NCI-H2081 treated with DMSO at 0.1 percent for 48 hours (cell line): ENCODE measurements at places on chromosomes 5 and 9.

DNA sequence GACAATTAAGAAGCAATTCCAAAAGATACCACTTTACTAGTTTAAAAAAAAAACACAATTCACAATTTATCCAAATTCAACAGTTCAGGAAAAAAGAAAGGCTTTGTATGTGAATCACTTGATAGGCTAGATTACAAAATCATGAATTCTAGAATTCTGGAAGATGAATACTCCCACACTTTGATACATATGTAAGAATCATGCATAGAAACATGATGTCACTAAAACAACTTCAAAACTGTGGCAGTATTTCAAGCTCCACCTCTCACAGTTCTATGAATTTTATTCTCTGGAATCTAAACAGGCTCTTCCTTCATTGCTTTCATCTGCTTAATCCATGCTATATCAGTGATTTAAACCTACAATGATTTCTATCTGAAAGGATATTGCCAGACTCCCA lies 51.0 kb downstream of the GNAQ start:
- no peak for DNase-seq

GRCh38 chr5:115267617-115268016 lies 4.9 kb upstream of the PGGT1B start:
- no peak for DNase-seq

DNA sequence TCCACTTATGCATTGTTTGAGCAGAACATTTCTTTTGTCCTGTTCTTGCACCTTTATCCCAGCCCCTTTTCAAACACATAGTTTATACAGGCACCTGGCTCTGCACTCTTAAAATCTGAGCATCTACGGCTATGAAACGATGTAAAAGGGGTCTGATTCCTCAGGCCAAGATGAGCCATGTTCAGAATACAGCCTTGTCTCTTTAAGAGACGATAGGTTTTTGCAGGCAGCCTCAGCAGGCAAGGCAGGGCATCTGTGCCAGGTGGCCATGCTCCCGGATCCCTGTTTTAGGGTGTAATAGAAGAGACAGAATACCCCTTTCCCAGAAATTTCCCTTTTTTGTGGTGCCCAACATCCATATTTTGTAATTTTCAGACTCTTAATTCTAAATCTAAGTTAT lies 89.1 kb upstream of the NFIB start:
- no peak for DNase-seq

GRCh38 chr5:10307206-10308148 lies at the start of gene CMBL:
TSS of gene CMBL (minus strand) at chr5:10307902. CDS start at chr5:10290762, 17,140 bp downstream.
- peak; percentile 57 for DNase-seq

GRCh38 chr5:169063316-169063953 lies 237.5 kb downstream of the SLIT3 start:
- DNase-seq, result no peak

GRCh38 chr5:56169281-56169680 lies 63.8 kb downstream of the ANKRD55 start:
- no peak for DNase-seq

DNA sequence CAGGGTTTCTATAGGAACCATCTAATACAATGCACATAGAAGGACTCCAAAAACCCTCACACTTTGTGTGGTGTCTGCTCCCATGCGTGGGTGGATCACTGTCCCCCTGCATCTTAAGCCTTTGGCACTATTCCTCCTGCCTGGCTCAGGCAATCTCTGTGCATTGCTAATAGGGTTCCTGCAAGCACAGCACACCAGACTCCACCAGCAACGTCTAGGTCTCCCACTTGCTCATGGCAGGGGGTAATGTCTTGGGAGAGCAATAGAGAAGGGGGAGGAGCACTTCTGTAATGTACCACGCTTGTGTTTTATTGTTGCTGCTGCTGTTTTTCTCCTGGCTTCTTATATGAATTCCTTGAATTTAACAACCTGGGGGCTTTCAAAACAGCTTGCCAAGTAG lies 182.6 kb upstream of the GLRA1 start:
- DNase-seq, result no peak

DNA sequence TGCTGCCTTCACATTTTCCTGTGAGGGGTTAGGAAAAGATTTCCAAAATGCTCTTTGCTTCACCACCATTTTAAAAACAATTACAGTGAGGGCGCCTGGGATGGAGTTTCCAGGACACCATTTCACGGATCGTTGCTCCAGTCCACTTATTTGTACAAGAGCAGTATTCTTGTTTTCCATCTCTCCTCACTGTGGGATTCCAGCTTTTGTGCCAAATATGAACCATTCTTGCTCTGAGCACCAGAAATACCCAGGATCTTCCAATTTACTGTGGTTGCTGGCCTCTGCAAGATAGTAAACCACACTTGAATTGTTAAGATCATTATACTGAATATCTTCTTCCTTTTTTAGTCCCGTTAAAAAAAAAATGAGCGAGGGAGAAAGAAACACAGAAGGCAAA lies 899.5 kb downstream of the TLE1 start:
- no peak for DNase-seq

DNA sequence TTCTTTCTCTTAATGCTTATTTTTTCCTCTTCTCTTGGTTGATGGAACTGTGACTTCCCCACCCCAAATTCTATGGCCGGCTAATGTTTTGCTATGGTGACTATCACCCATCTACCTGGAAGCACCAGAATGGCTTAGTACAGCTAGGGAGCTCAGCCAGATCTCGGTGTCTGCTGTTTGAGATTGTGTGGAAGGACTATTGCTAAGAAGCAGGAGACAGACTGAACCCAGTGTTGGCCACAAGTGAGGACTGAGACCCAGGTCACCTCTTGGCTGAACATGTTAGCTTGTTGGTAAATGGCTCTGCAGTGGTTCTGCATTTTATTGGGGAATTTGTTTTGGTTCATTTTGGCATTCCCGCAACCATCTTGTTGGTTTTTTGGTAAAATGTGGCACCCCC lies 2.7 kb downstream of the PRRC2B start:
- DNase-seq, result no peak

GRCh38 chr9:129544761-129545160 lies 76.1 kb downstream of the C9orf50 start:
- no peak for DNase-seq

DNA sequence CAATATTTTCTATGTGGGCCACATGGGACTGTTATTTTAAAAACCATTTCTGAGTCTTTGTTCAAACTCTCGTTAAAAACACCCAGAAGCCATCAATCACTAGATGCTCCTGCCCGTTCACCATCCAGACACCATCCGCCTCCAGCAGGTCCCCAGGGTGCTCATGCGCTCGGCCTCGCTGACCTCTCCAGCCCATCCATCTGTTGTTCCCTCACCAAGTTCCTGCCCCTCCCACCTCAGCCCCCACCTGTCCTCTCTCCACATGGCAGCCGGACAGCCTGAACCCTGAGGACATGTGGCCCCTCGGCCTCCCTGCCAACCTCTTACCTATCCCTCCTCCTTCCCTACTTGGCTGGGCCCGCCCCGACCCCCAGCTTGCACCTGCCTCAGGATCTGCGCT lies 31.6 kb downstream of the NSUN2 start:
- DNase-seq, result no peak

- DNase-seq, result no peak
These were observed 34.5 kb upstream of the COL5A1 start for GRCh38 chr9:134606951-134607731.

DNA sequence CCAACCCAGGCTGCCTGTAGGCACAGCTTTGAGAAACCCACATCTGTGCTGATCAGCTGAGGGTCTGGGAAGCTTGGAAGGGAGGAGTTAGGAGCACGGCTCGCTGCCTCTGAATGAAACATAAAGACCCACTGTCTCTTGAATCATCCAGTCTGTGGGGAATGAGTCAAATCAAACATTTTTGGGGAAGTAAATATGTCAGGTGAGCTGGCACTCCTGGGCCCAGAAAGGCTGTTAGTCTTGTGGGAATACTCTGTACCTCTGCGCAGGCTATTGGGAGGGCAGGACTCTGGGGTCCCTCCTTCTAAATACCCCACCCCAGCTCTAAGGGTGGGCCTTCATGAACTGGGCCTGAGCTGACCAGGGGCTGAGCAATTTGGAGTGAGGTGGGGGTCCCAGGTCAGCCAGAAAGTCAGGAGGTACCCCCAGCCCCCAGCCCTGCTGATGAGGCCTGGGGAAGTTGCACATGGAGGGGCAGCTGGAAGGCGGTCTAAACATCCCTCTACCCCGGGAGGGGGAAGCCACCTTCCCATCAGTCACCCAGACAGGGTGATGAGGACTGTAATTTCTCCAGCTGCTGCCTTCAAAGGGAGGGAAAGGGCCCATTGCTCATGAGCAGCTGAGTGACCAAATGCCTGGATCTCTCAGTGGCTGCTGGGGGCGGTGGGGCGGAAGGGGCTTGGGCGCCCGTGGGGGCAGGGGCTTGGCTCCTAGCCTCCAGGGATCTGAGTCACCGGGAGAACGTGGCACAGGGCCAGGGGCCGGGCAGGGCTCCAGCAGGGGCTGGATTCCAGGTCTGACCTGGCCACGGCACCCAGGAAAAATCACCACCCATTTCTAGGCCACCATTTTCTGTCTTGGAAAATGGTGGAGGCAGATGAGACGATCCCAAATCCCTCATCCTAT lies 10.8 kb downstream of the FIBCD1 start:
- DNase-seq, result peak; percentile 52

DNA sequence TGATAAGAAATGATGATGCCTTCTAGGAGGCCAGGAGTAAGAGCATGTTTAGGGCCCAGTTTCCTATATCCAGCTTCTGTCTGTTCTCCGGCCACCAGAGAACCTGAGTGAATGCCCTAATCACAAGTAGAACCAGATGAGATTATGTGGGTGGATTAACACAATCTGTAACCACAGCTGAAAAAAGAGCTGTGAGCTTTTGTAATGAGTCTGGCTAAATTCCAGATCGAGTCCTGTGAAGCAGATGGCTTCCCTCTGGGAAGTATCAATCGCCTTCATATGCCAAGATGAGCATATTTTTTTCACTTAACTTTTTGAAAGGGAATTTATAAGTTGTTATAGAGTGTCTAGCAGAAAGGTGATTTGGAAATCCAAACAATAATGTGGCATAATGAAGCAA lies 99.8 kb downstream of the NNT start:
- DNase-seq, result peak; percentile 70
